SK-N-DZ (cell line): ENCODE measurements at places on chromosomes 2 and 18.

DNA sequence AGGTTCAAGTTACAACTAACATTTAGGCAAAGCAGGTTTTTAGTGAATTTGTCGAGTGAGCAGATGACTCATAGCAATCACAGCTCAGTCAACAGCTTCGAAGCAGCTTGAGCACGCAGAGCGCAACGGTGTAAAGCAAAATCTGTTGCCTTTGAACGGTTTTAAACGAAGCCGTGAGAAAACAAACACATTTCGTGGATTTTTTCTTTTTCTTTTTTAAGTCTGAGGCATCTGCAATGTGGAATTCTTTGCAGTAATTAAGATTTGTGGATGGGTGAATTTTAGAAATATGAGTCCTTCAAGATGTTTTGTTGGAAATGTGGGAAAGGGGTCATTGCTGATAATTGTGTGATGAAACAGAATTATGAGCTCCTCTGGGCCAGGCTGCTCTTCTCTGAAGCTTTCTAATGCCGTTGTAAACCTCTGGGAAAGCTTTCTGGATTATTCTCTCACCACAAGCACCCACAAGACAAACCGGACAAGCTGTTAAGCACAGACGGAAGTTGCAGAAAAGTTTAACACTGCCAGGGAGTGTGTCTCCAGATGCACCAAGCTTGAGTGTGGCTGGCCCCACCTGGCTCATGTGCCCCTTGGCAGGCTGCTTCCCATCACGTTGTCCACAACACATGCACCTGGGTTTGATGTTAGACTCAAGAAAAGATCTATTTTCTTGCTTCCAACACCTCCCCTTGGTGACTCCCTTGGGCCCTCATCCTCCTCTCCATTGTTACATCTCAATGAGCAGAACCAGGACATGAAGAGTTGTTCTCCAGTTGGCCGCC, 224.7 kb downstream of the ACKR3 start:
- no peak for DNase-seq

- DNase-seq: no peak
Measured at GRCh38 chr2:180359522-180360282, 352.6 kb upstream of the CWC22 start.

DNA sequence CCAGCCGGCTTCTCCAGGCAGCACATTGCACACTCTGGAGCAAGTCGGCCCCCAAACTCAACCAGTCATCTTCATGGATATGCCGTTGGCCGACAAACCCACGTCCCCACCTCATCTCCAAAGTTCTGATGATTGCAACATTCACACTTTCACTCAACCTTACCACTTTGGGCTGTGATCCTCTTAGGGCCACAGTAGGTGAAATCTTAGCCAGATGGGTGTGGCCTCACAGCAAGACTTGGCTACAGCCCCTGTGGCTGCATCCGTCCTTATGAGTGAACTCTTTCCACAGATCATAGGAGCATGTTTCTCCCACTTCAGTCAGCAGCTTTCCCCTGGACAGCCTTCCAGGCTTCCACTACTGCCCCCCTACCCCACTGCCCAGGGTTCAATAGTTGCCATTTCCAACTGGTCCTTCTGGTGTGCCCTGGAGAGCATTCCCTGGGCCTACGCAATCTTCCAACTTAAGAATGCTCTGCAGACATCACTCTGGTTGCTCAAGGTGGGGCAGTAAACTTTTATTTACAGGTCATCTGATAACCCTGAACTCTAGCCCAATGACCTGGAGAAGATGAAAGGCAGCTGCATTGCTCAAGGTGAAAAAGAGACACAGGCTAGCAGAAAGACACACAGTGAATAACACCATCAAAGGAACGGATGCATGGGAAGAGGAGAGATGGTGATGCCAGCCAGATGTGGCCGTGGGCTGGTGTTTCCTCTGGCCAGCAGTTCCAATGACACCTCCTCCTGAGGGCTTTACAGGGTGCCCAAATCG, 34.5 kb downstream of the ARL4C start:
- no peak for DNase-seq

DNA sequence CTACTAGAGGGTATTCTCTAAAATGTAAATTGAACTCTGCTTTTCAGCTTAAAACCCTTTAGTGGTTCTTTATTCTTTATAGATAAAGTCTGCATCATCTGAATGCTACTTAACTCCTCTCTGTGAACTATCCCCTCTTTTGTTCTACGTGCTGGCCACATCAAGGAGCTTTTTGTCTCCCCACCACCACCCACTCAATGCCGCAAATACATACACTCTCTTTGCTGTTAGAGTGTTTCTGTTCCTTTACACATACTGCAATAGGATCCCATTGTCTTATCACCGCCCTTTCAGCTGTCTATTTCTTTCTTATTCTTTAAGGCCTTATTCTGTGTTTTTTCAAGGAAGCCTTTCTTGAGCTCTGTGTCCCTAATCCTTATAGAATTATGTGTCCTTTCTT, 83.3 kb downstream of the EML4 start:
- DNase-seq: no peak

DNA sequence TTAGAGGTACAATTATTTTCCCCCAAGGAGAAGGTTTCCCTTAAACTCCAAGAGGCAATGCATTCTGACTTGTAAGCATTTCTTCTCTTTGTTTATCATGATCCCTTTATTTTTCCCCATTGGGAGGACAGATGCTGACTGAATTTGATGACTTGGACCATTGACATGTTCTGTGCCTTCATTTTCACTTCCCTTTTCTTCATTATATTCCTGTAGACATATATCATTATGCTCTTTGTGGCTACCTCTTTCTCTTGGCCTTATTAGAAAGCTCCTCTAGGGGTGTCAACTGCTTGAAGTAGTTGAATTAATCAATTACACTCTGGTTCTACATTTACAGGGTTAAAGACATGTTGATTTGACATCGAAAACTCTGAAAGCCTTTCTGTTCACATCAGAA, 330.0 kb upstream of the DCC start:
- no peak for DNase-seq

DNA sequence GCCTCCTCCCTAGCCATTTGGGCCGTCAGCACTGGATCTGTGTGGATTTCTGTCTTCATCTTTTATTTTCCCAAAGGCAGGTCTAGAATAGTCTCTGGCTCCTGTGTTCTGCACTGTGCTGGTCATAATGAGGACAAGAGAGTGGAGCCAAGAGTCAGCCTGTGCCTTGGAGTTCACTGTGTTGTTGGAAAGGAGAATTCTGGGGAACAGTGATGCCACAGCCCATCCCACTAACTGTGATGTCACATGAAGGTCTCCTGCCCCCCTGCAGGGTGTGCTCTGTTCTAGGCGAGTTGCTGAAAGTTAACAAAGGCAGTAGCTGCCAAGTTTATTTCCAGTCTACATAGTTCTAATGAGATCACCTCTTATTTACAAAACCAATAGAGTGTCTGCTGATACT, 248.5 kb downstream of the TPGS2 start:
- no peak for DNase-seq
